ENCODE measurements at places on chromosomes 2 and 18. TPM values are rescaled to one million over a fixed set of nuclear protein-coding genes. Genes with fewer than 3 reads are reported as not detected.

Gene MPPE1
- 37.4 TPM for total RNA-seq

DNA sequence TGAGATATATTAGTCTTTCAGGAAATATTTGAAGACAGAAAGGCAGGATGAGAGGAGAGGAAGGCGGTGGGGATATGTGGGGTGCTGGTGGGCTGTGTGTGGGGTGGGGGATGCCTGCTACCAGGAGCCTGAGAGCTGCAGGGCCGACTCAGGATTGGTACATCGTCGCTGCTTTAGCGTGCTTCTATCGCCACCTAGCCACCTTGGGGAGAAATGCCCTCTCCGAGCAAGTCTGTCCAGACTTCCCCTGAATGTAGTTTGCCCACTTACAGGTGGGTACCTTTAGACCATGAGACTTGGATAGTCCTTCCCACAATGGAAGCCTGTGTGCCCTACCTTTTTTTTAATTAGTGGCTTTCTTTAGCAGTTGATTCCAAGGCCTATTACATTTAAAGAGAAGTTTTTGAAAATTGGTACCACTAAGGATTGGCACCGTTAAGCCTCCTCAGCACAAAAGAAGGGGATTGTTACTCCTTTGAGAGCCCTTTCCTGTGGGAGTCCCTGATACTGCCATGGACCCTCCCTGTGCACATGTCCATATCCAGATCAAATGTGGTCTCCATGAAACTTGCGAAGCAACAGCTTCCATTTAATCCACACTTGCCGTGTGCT lies 114.1 kb upstream of the NDUFV2 start:
- DNase-seq = peak; percentile 38

Gene HOXD8
- total RNA-seq = not detected

Gene LRP2
- not detected for total RNA-seq

Gene PSMD14
- total RNA-seq = 45.8 TPM

Gene ATG9A
- 66.9 TPM for total RNA-seq

DNA sequence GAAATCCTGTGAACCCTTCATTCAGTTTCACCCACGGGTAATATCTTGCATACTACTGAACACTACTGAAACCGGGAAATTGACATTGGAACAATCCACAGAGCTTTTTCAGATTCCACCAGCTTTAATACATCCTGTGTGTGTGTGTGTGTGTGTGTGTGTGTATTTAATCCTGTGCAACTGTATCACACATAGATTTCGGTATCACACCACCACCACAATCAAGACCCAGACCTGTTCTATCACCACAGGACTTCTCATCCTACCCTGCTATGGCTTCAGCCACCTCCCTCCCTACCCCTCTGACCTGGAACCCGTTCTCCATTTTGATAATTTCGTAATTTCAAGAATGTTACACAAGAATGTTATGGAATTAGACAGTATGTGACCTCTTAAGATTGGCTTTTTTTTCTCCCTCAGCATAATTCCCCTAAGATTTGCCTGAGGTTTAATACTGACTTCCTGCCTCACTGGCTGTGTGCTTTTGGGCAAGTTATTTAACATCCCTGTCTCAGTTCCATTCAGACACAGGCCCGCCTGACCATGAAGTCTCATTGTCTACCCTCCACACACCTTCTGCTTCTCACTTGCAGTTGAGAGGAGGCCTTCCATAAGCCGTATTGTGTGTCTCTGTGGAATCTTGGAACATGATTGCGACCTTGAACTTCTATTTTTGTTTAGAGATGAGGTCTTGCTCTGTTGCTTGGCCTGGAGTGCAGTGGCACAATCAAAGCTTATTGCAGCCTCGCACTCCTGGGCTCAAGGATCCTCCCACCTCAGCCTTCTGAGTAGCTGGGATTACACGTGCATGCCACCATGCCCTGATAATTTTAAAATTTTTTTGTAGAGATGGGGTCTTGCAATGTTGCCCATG lies 14.4 kb upstream of the TMEM131 start:
- DNase-seq = no peak

Gene SANBR
- total RNA-seq = 6.4 TPM

GRCh38 chr2:208097313-208097712 lies 27.0 kb downstream of the CRYGD start:
- no peak for DNase-seq

Gene BMP10
- total RNA-seq = not detected

Gene CLIP4
- total RNA-seq = 45.0 TPM

DNA sequence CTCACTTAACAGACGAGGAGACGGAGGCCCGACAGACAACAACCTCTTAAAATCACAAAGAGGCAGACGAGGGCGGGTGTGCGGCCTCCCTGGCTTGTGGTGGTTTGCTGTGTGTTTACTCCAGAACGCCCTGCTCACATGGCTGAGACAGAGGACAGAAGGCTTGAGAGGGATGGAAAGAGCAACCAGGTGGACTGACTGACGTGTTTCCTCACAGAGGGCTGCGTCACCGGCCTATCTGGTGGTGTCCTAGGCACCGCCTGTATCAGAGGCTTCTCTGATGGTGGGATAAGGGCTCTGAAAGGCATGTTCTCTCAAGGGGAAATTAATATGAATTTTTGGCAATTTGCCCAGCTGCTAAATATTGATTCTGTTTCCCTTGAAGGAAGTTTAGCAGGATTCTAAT lies 47.0 kb upstream of the RALBP1 start:
- no peak for DNase-seq

Gene FAM161A
- 2.2 TPM for total RNA-seq
